HCT116 (cell line): ENCODE measurements at places on chromosomes 11 and 22. TPM values are rescaled to one million over a fixed set of nuclear protein-coding genes. Genes with fewer than 3 reads are reported as not detected.

DNA sequence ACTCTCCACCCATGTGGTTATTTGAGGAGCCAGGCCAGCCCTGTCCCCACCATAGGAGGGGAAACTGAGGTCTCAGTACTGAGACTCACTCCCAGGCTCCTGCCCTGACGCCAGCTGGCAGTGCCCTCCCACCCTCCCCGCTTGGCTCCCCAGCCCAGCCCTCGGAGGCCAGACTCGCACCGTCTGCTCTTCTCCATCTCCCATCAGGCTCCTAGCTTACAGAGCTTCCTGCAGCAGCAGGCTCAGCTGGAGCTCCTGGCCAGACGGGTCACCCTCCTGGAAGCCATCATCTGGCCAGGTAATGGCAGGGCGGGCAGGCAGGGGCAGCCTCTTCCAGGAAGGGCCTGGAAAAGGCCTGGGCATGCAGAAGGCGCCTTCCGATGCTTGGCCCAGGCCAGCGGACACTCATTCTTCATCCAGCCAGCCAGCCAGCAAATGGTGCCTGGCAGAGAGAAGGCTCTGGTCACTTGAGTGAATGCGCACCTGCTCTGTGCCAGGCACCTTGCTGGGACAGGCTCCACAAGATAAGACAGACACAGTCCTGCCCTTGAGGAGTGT is 12.6 kb downstream of the RHBDD3 start:
- H3K27me3 ChIP-seq: no peaks in the 10 kb centered on the region
- no peaks in the 10 kb centered on the region for H3K36me3 ChIP-seq
- no peak overlapping the region for H3K4me3 ChIP-seq
- H3K27ac ChIP-seq: no peak overlapping the region
- DNase-seq: no peak

The CHRM1 gene
- 0.10 TPM for total RNA-seq

GRCh38 chr11:90822996-90823395 is 600.1 kb upstream of the CHORDC1 start:
- H3K27ac ChIP-seq: no peak overlapping the region
- H3K4me1 ChIP-seq: no peaks in the 10 kb centered on the region
- H3K4me3 ChIP-seq: no peak overlapping the region

The OR4X2 gene
- not detected for total RNA-seq

The SEPTIN5 gene
- 9.0 TPM for total RNA-seq

DNA sequence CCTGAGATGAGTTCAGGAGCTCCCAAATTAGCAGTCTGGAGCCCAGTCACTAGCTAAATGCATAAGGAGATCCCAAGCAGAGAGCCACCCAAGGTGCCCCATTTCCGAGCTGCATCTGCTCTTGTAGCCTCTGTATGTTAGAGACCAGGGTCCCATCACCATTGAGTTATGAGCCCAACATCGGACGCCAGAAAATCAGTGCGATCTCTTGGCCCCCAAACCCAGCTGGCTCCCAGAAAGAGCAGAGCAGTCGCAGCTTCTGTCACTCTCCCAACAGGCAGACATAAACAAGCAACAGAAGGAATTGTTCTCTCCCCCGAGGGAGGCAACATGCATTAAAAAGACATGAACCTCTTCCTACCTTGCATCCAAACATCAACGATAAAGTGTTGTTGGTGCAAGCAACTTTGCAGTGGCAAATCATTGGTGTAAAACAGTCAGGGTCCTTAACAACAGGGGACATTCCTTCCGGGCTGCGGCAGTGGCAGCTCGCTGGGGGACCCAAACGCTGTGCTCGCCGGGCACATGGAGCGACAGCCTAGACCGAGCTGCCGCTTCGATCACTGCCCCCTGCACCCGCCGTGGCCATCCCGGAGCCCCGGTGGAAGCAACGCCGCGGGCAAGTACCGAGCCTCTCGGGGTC is 907.1 kb downstream of the DLG2 start:
- H3K4me1 ChIP-seq: no peaks in the 10 kb centered on the region
- H3K27ac ChIP-seq: no peak overlapping the region
- no peak for DNase-seq
- peaks cover 4% of the 10 kb centered on the region; the same call in 1 of the 2 replicates for H3K27me3 ChIP-seq
- H3K4me3 ChIP-seq: no peak overlapping the region
- H3K36me3 ChIP-seq: no peaks in the 10 kb centered on the region

- no peak for DNase-seq
- H3K27me3 ChIP-seq: no peaks in the 10 kb centered on the region
- no peaks in the 10 kb centered on the region for H3K36me3 ChIP-seq
- no peak overlapping the region for H3K27ac ChIP-seq
- H3K4me3 ChIP-seq: no peak overlapping the region
- H3K4me1 ChIP-seq: peaks cover 11% of the 10 kb centered on the region
Measured at GRCh38 chr11:85165819-85166218, 461.3 kb downstream of the DLG2 start.

The ZNF280B gene
- total RNA-seq: 5.5 TPM

- H3K36me3 ChIP-seq: no peaks in the 10 kb centered on the region
- H3K4me1 ChIP-seq: no peaks in the 10 kb centered on the region
- H3K4me3 ChIP-seq: no peak overlapping the region
- no peak overlapping the region for H3K27ac ChIP-seq
- no peaks in the 10 kb centered on the region for H3K27me3 ChIP-seq
- DNase-seq: no peak
Measured at GRCh38 chr11:91041626-91042025, 818.8 kb upstream of the CHORDC1 start.

DNA sequence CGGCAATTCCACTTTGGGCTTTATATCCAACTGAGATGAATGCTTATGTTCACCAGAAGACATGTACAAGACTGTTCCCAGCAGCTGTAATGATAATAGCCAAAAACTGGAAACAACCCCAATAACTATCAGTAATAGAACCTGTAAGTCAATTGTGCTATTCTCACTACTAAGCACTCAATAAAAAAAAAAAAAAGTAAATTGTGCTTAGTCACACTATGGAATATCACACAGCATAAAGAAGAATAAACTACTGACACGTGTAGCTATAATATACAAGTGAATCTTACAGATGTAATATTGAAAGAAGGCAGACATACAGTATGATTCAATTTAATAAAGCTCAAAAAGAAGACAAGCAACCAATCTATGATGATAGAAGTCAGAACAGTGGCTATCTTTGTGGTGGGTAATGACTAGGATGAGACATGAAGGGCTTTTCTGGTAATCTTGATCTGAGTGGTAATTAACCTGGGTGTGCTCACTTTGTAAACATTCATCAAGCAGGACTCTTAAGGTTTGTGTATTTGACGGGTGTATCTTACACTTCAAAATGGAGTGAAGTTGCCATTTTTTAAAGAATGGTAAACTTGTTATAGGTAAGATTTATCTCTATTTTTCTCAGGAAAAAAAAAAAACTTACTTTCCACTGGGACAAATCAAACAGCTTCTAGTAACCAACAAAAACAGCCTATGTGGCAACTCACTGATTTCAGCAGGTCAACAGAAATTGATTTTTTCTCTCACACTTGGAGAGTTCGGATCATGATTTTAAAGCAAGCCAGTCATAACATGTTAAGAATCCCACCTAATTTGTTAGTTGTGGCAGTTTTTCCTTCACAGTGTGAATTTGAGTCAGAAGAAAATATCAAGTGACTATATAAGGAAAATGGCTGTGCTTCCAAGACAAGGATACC is 84.2 kb downstream of the CCDC83 start:
- no peak for DNase-seq
- H3K27ac ChIP-seq: no peak overlapping the region
- no peaks in the 10 kb centered on the region for H3K27me3 ChIP-seq
- no peaks in the 10 kb centered on the region for H3K36me3 ChIP-seq
- H3K4me1 ChIP-seq: no peaks in the 10 kb centered on the region
- no peak overlapping the region for H3K4me3 ChIP-seq

DNA sequence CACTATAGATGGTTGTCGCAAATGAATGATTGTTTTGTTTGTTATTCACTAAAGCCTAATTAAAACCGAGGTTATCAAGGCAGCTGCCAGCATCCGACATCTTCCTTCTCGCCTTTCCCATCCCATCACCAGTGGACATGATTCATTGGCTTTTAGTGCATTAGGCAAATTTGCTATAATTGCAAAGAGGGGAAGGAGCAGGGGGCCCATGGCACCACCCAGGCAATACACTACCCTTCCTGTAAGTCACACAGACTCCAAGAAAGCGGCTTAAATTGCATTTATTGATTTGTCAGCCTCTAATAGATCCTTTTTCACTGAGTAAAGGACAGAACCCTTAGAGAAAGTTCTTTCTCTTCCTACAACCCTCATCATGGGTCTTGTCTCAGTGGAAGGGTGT is 169.2 kb upstream of the NCAM1 start:
- no peaks in the 10 kb centered on the region for H3K36me3 ChIP-seq
- H3K4me3 ChIP-seq: no peak overlapping the region
- no peaks in the 10 kb centered on the region for H3K4me1 ChIP-seq
- DNase-seq: no peak
- H3K27ac ChIP-seq: no peak overlapping the region

DNA sequence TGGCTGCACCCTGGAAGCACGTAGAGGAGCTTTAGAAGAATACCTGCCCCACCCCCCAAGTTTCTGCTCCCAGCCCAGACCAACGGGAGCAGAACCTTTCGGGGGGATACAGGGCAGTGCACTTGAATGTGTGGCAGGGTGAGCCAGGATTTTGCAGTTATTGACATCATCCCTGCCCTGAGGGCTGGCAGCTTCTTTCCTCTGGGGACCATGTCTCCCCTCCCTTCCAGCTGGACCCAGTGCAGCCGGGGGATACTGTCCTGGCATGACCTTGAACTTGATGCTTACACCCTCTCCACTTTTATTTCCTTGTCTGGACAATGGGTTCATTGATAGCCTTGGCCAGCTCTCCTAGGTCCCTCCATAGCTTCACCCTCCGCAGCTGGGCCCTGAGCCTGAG is 4.1 kb upstream of the CABP7 start:
- no peaks in the 10 kb centered on the region for H3K27me3 ChIP-seq
- no peak for DNase-seq
- H3K27ac ChIP-seq: no peak overlapping the region
- H3K4me3 ChIP-seq: no peak overlapping the region

The MMP8 gene
- not detected for total RNA-seq

- H3K36me3 ChIP-seq: no peaks in the 10 kb centered on the region
- DNase-seq: no peak
- no peak overlapping the region for H3K4me3 ChIP-seq
- no peaks in the 10 kb centered on the region for H3K27me3 ChIP-seq
Measured at GRCh38 chr22:19832476-19833108, 22.1 kb downstream of the GNB1L start.

- H3K27me3 ChIP-seq: no peaks in the 10 kb centered on the region
- peaks cover 25% of the 10 kb centered on the region for H3K4me1 ChIP-seq
- peak overlapping the region; percentile 74 for H3K4me3 ChIP-seq
- DNase-seq: no peak
- H3K36me3 ChIP-seq: no peaks in the 10 kb centered on the region
Measured at GRCh38 chr11:66743271-66743968, 14.4 kb upstream of the SPTBN2 start.

The GSTT2B gene
- total RNA-seq: 14.3 TPM

- H3K4me1 ChIP-seq: no peaks in the 10 kb centered on the region
- H3K27me3 ChIP-seq: no peaks in the 10 kb centered on the region
- no peaks in the 10 kb centered on the region for H3K36me3 ChIP-seq
- no peak for DNase-seq
- H3K4me3 ChIP-seq: no peak overlapping the region
- H3K27ac ChIP-seq: no peak overlapping the region
Measured at GRCh38 chr11:101835506-101836063, 79.2 kb upstream of the CEP126 start.

DNA sequence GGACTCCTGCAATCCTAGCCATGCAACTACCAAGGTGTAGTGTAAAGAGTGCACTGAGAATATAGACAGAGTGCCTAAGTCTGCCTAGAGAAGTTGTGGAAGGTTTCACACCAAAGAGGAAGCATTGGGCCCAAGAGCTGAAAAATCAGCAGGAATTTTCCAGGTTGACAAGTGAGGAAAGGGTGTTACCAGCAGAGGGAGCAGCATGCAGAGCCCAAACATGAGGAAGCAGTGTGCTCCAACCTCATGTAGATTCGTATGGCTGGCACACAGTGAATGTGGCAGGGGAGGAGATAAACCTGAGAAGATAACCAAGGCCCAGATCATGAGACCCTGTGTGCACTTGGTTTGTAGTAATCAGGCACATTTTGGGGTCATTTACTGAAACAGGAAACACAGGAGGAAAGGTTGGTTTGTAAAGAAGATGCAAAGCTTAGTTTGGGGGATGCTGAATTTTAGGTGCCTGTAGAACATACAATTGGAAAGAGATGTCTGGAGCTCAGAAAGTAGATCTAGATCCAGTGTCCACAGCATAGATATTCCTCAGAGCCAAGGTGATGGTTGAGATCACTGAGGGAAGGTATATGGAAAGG is 1.7 kb downstream of the HPX start:
- H3K4me3 ChIP-seq: no peak overlapping the region
- DNase-seq: peak; percentile 43
- no peaks in the 10 kb centered on the region for H3K27me3 ChIP-seq
- no peaks in the 10 kb centered on the region for H3K4me1 ChIP-seq
- no peak overlapping the region for H3K27ac ChIP-seq

DNA sequence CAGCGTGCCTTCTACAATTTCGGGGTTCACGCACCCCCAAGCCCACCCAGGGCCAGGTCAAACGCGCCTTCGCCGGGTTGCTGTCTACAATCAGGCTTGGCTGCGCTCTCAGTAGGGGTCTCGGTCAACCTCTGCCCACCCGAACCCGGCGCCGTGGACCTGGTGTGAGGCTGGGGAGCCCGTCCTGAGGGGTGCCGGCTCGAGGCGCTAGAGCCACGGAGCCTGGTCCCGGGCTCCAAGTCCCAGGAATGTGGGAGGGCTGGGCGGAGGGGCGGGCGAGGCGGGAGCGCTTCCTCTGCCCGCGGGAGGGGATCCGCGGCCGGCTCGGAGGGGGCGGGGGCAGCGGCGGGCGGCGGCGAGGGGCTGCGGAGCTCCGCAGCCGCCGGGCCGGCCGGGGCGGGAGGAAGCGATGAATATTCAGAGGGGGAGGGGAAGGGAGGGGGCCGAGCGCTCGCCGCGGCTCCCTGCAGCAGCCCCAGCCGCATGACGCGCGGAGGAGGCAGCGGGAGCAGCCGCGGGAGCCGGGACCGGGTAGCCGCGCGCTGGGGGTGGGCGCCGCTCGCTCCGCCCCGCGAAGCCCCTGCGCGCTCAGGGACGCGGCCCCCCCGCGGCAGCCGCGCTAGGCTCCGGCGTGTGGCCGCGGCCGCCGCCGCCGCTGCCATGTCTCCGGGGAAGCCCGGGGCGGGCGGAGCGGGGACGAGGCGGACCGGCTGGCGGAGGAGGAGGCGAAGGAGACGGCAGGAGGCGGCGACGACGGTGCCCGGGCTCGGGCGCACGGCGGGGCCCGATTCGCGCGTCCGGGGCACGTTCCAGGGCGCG is at the start of gene PTPRJ:
Gene PTPRJ (plus strand): TSS at position 472 of the 819 bp plus-strand sequence. CDS start 354 bp downstream, outside the sequence.
- no peak for DNase-seq
- peaks cover 45% of the 10 kb centered on the region for H3K4me1 ChIP-seq
- H3K36me3 ChIP-seq: no peaks in the 10 kb centered on the region
- peak within 1 kb of the TSS; percentile 74 for H3K27ac ChIP-seq
- H3K27me3 ChIP-seq: no peaks in the 10 kb centered on the region
